T-cell (primary cell): ENCODE measurements at places on chromosomes 6 and 20. TPM values are rescaled to one million over a fixed set of nuclear protein-coding genes. Genes with fewer than 3 reads are reported as not detected.

Gene OTOR
- not detected for total RNA-seq

Gene DLK2
- 0.47 TPM for total RNA-seq

GRCh38 chr6:67766057-67766456 is 869.0 kb upstream of the ADGRB3 start:
- no peaks in the 10 kb centered on the region for H3K27me3 ChIP-seq
- H3K4me3 ChIP-seq: no peak overlapping the region
- no peak for DNase-seq
- no peak overlapping the region for H3K27ac ChIP-seq

DNA sequence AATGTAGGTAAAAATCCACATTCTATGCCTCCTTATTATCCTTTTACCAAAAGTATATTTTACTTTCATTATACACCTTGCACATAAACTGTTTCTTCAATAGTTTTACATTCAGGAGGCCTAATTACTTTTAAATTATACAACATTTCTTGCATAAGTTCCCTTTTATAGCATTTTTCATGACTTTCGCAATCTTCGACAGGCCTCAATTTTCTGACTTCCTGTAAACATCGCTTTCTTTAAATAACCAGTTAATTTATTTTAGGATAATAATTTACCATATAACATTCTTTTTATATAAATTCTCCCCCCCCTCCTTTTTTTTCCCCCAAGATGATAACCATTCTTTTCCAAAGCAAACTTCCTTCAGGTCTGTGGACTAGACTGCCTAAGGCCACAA is 9.2 kb downstream of the SLC35A1 start:
- no peak for DNase-seq
- no peaks in the 10 kb centered on the region for H3K4me1 ChIP-seq
- no peak overlapping the region for H3K4me3 ChIP-seq
- H3K36me3 ChIP-seq: peaks cover 29% of the 10 kb centered on the region

DNA sequence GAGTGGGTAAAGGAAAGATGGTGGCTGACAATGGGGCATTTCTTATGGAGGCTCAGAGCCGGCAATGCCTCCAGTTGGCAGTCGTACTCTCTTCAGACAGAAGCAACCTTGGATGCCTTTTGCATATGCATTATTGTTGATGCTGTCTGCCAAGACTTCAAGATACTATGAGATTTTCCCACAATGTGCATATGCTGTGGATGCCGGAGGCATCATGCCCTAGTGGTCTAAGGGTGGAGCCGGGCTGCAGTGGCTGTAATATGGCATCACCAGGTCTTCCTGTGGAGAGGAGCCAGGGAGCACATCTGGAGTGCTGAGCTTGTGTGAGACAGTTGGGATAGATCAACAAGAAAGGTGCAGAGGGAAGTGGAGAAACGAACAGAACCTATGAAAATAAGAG is 104.9 kb downstream of the FOXC1 start:
- H3K4me1 ChIP-seq: no peaks in the 10 kb centered on the region
- no peak overlapping the region for H3K27ac ChIP-seq
- DNase-seq: no peak
- H3K27me3 ChIP-seq: no peaks in the 10 kb centered on the region
- no peaks in the 10 kb centered on the region for H3K36me3 ChIP-seq

- no peak overlapping the region for H3K27ac ChIP-seq
- no peak for DNase-seq
- H3K27me3 ChIP-seq: peaks cover 7% of the 10 kb centered on the region
- H3K4me1 ChIP-seq: peaks cover 23% of the 10 kb centered on the region
- no peak overlapping the region for H3K4me3 ChIP-seq
Measured at GRCh38 chr20:32021091-32021490, 10.9 kb downstream of the CCM2L start.

DNA sequence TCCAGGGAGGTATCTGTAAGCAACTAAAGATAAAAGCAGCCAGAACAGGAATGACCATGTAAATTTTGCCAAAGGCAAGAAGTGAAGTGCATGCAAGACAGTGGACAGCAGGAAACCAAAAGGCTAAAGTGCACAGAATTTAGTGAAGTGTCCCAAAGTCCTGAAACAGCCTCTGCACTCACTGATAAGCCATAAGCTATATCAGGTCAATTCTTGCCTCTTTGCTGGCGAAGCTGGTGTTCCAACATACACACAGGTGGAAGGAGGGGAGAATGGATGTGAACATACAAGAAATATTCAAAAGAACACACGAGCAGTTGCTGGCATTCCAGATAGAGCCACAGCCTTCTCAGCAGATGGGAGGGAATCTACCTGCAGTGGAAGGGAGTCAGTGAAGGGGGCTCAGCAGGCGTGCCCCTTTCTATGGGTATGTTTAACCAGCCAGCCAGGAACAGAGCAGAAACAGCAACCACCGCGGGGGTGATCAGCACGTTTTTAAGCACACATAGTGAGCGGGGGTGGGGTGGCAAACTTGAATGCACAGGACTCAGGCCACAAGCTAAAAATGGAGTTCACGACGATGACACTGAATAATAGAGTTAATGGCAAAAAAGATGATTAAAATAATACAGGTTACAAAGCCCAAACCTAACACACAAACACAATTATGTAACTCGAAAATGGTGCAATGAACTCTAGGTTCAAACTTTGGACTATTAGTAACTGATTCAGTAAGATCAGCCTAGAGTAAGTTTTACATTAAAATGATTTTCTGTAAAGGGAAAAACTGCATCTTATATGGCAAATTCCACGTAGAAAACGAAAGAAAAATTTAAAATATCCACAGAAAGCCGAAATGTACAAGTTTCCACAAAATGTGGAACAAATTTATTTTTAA is 1.2 kb downstream of the ECI2 start:
- H3K27ac ChIP-seq: peak overlapping the region; percentile 82
- no peaks in the 10 kb centered on the region for H3K27me3 ChIP-seq
- peaks cover 12% of the 10 kb centered on the region for H3K4me1 ChIP-seq
- no peaks in the 10 kb centered on the region for H3K36me3 ChIP-seq
- H3K4me3 ChIP-seq: peak overlapping the region; percentile 89

- no peaks in the 10 kb centered on the region for H3K27me3 ChIP-seq
- no peak for DNase-seq
- no peak overlapping the region for H3K27ac ChIP-seq
- H3K4me3 ChIP-seq: no peak overlapping the region
- H3K4me1 ChIP-seq: no peaks in the 10 kb centered on the region
- H3K36me3 ChIP-seq: no peaks in the 10 kb centered on the region
Measured at GRCh38 chr6:7693827-7694226, 32.1 kb upstream of the BMP6 start.

DNA sequence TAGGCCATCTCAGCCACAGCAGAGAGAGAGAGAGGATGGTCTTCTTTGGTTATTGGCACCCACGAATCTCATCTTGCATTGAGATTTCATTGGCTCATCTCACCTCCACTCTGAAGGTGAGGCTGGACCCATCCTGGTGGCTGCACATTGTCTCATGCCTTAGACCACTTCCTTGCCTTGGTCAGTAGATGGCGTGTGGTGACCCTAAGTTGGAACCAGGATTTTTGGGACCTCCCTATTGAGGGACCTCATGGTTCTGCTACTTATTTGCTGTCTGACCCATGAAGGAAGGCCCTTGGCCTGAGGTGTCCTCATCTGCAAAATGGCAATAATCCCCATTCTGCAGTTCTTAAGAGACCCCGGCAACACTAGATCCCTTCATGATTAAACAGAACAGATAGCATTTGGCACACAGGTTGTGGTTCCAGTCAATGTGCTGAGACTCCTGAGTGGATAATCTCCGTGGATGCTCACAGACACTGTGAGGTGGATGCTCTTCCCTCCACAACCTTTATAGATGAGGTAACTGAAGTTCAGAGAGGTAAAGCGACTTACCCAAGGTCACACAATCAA is 21.5 kb upstream of the AAR2 start:
- no peaks in the 10 kb centered on the region for H3K4me1 ChIP-seq
- H3K27ac ChIP-seq: no peak overlapping the region
- H3K36me3 ChIP-seq: no peaks in the 10 kb centered on the region
- no peak for DNase-seq
- no peaks in the 10 kb centered on the region for H3K27me3 ChIP-seq
- H3K4me3 ChIP-seq: no peak overlapping the region

- H3K27me3 ChIP-seq: peaks cover 3% of the 10 kb centered on the region
- H3K27ac ChIP-seq: no peak overlapping the region
- no peaks in the 10 kb centered on the region for H3K36me3 ChIP-seq
- H3K4me3 ChIP-seq: no peak overlapping the region
Measured at GRCh38 chr6:12575961-12576360, 140.6 kb upstream of the PHACTR1 start.
